ENCODE measurements at places on chromosomes 6 and 20. TPM values are rescaled to one million over a fixed set of nuclear protein-coding genes. Genes with fewer than 3 reads are reported as not detected.
A peak's percentile ranks its signal among the peaks of the same experiment; 100 is the strongest.

GRCh38 chr6:108598305-108598863 is 37.7 kb downstream of the FOXO3 start:
- peak overlapping the region; percentile 44 for H3K27ac ChIP-seq
- no peaks in the 10 kb centered on the region for H3K36me3 ChIP-seq
- peaks cover 24% of the 10 kb centered on the region for H3K4me1 ChIP-seq
- H3K27me3 ChIP-seq: no peaks in the 10 kb centered on the region
- no peak for DNase-seq
- no peak overlapping the region for H3K4me3 ChIP-seq

DNA sequence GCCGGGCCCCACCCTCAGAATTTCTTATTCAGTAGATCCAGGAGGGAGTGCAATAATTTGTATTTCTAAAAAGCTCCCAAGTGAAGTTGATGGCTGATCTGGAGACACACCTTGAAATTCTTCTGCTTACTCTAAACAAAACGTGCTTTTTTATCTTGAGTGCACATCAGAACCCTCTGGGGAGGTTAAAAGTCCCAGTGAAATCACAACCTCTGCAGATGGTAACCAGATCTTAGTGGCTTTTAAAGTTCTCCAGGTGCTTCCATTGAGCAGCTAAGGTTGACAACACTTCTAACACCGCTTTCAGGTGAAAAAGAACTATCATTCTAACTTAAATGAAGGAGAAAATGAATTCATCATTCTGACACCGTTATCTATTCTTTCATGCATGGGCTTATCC is 45.6 kb upstream of the ESR1 start:
- no peaks in the 10 kb centered on the region for H3K36me3 ChIP-seq
- peaks cover 13% of the 10 kb centered on the region for H3K4me1 ChIP-seq
- no peaks in the 10 kb centered on the region for H3K27me3 ChIP-seq
- no peak overlapping the region for H3K4me3 ChIP-seq
- no peak for DNase-seq

- H3K36me3 ChIP-seq: peaks cover 4% of the 10 kb centered on the region
- no peak overlapping the region for H3K27ac ChIP-seq
- H3K4me1 ChIP-seq: peaks cover 43% of the 10 kb centered on the region
- no peak overlapping the region for H3K4me3 ChIP-seq
Measured at GRCh38 chr6:26400626-26401025, 1.4 kb upstream of the BTN3A1 start.

DNA sequence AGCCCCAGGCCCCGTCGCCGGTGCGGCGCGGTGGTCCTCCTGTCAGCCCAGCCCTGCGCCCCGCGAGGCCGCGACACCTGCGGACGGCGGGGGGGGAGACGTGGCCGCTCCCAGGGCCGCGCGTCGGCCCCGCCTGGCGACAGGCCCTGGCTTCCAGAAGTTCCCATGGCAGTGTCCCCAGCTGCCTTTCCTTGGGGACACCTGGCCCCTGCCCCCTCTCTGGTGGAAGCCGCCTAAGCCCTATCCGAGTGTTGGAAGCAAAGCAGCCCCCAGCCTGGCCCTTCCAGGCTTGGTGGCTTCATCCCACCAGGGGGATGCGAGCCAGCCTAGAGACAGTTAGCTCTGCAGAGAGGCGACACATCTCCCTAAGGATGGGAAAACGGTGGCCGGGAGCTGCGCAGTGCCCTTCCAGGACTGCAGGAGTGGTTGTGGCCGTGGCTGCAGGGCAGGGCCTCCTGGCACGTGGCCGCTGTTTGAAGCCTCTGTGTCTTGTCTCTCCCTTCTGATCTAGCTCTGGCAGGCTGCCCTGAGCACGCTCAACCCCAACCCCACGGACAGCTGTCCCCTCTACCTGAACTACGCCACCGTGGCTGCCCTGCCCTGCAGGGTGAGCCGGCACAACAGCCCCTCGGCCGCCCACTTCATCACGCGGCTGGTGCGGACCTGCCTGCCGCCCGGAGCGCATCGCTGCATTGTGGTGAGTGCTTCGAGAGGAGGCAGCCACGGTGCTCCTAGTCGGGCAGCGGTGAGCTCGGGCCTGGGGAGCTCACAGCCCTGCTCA is 816 bp downstream of the NPEPL1 start:
- H3K27me3 ChIP-seq: no peaks in the 10 kb centered on the region
- peak overlapping the region; percentile 78 for H3K27ac ChIP-seq
- peaks cover 40% of the 10 kb centered on the region for H3K4me1 ChIP-seq
- DNase-seq: no peak

DNA sequence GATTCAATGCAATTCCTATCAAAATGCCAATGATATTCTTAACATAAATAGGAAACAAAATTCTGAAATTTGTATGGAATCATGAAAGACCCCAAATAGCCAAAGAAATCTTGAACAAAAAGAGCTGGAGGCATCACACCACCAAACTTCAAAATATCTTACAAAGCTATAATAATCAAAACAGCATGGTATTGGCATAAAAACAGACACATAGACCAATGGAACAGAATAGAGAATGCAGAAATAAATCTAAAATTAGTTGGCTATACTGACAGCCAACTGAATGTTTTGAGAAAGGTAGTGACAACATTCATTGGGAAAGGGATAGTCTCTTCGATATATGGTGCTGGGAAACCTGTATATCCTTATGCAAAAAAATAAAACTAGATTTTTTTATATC is 121.9 kb upstream of the ASCC3 start:
- H3K27me3 ChIP-seq: no peaks in the 10 kb centered on the region
- DNase-seq: no peak
- no peak overlapping the region for H3K27ac ChIP-seq
- H3K4me1 ChIP-seq: peaks cover 8% of the 10 kb centered on the region
- no peaks in the 10 kb centered on the region for H3K36me3 ChIP-seq

DNA sequence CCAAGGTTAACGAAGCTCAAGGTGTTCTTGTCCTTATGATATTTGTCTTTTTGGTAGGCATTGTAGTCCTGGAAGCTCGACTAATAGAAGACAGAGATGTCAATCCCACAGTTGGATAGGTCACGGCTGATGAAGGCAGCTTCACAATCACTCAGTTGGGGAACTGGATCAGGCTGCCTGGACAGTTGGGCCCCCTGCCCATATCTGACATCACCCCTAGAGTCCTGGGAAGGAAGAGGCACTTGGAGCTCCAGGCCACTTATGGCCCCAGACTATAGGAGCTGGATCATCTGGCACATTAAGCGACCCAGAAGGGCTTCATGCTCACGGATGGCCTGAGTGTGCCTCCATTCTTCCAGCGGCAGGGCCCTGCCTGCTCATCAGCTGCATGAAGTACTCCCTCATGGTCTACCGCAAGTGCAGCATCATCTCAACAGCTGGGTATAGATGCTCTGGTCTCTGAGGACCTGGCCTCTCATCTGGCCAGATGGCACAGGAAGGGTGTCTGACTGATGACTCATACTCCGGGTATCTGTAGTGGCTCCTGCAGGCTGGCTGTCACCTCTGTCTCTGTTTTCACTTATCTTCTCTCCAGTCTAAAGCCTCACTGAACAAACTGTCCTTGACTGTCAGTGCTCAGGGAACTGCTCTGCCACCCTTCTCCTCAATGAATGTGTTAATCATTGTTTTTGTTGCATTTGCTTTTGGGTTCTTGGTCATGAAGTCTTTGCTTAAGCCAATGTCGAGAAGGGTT is 29.2 kb upstream of the SSR1 start:
- DNase-seq: no peak
- H3K27me3 ChIP-seq: no peaks in the 10 kb centered on the region
- H3K4me1 ChIP-seq: no peaks in the 10 kb centered on the region
- H3K36me3 ChIP-seq: no peaks in the 10 kb centered on the region
- no peak overlapping the region for H3K27ac ChIP-seq

DNA sequence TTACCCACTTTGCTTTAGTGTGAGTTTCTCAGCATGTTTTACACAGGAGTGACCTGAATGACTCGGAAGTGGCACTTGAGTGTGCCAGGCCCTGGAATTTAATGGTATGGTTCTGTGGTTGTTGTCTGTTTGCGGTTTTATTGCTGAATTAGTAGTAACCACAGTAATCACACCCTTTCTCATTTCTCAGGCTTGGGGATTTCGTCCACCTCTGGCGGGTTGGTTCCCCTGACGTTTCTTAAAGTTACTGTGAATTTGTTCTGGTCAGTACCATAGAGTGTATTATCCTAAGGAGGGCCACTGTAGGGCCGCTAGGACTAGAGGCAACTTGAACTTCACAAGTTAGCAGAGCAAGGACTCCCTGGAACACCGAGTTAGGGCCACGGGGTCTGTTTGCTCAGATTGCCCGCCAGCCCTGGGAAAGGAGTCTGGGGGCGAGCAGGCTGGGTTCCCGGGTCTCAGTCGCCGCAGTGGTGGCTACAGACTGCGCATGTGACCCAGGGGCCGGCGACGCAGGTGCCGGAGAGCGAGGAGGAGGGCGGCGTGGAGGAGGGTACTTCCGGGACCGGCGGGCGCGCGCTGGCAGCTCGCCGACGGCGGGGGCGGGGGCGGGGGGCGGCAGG is 546 bp upstream of the KLHL32 start:
- no peak for DNase-seq
- H3K27ac ChIP-seq: peak overlapping the region; percentile 82
- H3K36me3 ChIP-seq: no peaks in the 10 kb centered on the region

DNA sequence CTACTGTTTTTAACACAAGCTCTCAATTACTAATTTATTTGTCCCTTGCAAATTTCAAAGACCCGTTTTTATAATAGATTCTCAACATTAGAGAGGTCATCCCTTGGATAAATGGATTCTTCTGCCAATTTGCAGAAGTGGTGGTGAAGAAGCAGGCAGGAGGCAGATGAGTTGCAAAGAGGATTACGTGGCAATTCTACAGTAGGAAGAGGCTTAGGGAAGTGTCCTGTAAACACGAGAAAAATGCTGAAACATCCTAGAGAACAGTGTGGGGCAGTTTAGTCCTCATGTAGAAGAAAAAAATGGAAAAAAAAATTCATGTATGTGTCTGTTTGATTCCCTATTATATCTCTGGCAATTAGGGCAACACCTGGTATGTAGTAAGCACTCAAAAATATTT is 87.6 kb downstream of the BMP2 start:
- no peaks in the 10 kb centered on the region for H3K4me1 ChIP-seq
- no peaks in the 10 kb centered on the region for H3K36me3 ChIP-seq
- no peak overlapping the region for H3K27ac ChIP-seq
- no peak for DNase-seq

DNA sequence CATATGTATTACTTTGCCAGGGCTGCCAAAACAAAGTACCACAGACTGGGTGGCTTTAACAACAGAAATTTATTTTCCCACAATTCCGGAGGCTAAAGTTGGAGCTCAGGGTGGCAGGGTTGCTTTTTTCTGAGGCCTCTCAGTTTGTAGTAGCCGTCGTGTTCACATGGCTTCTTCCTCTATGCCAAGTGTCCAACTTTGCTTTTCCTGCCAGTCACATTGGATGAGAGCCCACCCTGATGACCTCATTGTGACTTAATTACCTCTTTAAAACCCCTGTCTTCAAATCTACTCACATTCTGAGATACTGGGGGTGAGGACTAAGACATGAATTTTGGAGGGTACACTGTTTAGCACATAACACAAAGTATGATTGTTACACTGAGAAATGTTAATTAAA is 9.9 kb upstream of the ECT2L start:
- no peak overlapping the region for H3K27ac ChIP-seq
- no peak overlapping the region for H3K4me3 ChIP-seq
- H3K27me3 ChIP-seq: no peaks in the 10 kb centered on the region
- H3K4me1 ChIP-seq: no peaks in the 10 kb centered on the region
- DNase-seq: no peak

DNA sequence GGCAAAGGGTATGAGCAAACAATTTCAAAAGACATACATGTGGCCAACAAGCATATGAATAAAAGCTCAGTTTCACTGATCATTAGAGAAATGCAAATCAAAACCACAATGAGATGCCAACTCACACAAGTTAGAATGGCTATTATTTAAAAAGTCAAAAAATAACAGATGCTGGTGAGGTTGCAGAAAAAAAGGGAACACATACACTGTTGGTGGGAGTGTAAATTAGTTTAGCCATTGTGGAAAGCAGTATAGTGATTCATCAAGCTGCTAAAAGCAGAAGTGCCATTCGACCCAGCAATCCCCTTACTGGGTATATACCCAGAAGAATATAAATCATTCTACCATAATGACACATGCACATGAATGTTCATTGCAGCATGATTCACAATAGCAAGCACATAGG is 6.7 kb upstream of the KHDC1L start:
- H3K4me3 ChIP-seq: no peak overlapping the region
- H3K4me1 ChIP-seq: no peaks in the 10 kb centered on the region
- H3K27me3 ChIP-seq: no peaks in the 10 kb centered on the region

GRCh38 chr6:129153257-129153656 is 270.3 kb downstream of the LAMA2 start:
- no peak for DNase-seq
- no peaks in the 10 kb centered on the region for H3K36me3 ChIP-seq
- H3K4me3 ChIP-seq: no peak overlapping the region
- no peaks in the 10 kb centered on the region for H3K4me1 ChIP-seq

DNA sequence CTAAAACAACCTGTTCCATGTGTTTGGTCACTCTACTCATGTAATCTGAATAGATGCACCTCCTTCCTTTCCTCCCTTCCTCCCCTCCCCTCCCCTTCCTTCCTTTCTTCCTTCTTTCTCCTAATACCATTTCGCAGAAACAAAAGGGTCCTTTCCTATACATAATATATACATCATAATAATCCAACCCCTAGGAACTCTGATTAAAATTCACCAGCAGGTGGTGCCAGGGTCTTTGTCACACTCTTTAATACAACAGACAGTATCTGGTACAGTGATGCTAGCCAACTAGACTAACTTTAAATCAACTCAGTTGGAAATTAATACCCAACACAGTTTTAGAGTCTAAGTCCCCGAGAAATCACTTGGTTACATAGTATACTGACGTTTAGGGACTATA is 181.2 kb upstream of the SHLD1 start:
- H3K4me3 ChIP-seq: no peak overlapping the region
- H3K27me3 ChIP-seq: no peaks in the 10 kb centered on the region
- H3K36me3 ChIP-seq: peaks cover 89% of the 10 kb centered on the region
- H3K27ac ChIP-seq: peak overlapping the region; percentile 84
- H3K4me1 ChIP-seq: no peaks in the 10 kb centered on the region

- H3K36me3 ChIP-seq: no peaks in the 10 kb centered on the region
- H3K27me3 ChIP-seq: no peaks in the 10 kb centered on the region
- H3K27ac ChIP-seq: no peak overlapping the region
- H3K4me3 ChIP-seq: no peak overlapping the region
Measured at GRCh38 chr6:134446896-134447295, 129.0 kb upstream of the SGK1 start.

- H3K27me3 ChIP-seq: peaks cover 7% of the 10 kb centered on the region
- DNase-seq: peak; percentile 95
- peaks cover 40% of the 10 kb centered on the region for H3K4me1 ChIP-seq
- H3K36me3 ChIP-seq: no peaks in the 10 kb centered on the region
- peak overlapping the region; percentile 29 for H3K4me3 ChIP-seq
Measured at GRCh38 chr20:37384683-37385174, 38.8 kb downstream of the SRC start.

GRCh38 chr20:14801591-14802325 is 464.3 kb upstream of the FLRT3 start:
- H3K4me1 ChIP-seq: no peaks in the 10 kb centered on the region
- H3K4me3 ChIP-seq: no peak overlapping the region
- no peak overlapping the region for H3K27ac ChIP-seq
- DNase-seq: no peak
- H3K27me3 ChIP-seq: no peaks in the 10 kb centered on the region
- no peaks in the 10 kb centered on the region for H3K36me3 ChIP-seq

CPXM1 gene
- polyA plus RNA-seq: 93.7 TPM

BTNL2 gene
- 1.1 TPM for polyA plus RNA-seq

ARMC2 gene
- 25.8 TPM for polyA plus RNA-seq

HTR1E gene
- polyA plus RNA-seq: 0.54 TPM

CLDN20 gene
- polyA plus RNA-seq: 2.5 TPM

MMP24 gene
- polyA plus RNA-seq: 1.9 TPM

RNF8 gene
- 34.0 TPM for polyA plus RNA-seq

Data from left lung (tissue), 14 donors.